T1000 (cell line): ENCODE measurements at places on chromosomes 5 and 9.

- no peak for DNase-seq
Observed at GRCh38 chr9:87594194-87594593, 96.5 kb downstream of the DAPK1 start.

GRCh38 chr5:135308752-135309151, 90.3 kb downstream of the MACROH2A1 start:
- no peak for DNase-seq

- no peak for DNase-seq
Observed at GRCh38 chr9:131146186-131146585, 20.8 kb downstream of the NUP214 start.

DNA sequence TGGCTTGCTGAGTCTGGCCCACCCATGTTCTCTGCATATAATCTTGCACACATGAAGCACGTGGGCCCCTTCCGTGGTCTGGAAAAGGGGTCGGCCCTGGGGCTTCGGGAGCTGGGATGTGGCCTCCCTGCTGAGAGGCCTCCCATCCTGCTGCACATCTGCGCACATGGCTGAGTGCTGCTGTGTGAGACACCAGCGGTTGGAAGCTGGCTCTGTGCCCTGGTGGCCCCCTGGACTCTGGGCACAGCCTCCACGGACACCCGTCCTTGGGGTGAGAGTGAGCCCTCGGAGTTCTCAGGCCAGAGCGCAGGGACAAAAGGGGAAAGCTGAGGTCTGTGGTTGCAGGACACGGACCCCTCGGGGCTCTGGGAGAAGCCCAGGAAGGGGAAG, 115.8 kb downstream of the RXRA start:
- DNase-seq, result no peak

DNA sequence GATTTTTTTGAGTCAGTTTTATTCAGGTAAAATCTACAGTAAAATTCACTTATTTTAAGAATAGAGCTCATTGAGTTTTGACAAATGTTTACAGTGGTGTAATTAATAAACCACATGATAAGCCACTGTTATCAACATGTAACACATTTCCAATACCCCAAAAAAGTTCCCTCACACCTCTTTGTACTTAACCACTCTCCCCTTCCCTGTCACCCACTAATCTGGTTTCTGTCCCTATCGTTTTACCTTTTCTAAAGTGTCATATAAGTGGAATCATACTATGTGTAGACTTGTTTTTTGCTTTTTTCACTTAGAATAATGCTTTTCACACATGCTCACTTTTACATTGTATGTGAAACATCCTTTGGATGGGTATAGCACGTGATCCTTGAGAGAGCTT, 127.2 kb downstream of the KDM4C start:
- DNase-seq, result no peak

DNA sequence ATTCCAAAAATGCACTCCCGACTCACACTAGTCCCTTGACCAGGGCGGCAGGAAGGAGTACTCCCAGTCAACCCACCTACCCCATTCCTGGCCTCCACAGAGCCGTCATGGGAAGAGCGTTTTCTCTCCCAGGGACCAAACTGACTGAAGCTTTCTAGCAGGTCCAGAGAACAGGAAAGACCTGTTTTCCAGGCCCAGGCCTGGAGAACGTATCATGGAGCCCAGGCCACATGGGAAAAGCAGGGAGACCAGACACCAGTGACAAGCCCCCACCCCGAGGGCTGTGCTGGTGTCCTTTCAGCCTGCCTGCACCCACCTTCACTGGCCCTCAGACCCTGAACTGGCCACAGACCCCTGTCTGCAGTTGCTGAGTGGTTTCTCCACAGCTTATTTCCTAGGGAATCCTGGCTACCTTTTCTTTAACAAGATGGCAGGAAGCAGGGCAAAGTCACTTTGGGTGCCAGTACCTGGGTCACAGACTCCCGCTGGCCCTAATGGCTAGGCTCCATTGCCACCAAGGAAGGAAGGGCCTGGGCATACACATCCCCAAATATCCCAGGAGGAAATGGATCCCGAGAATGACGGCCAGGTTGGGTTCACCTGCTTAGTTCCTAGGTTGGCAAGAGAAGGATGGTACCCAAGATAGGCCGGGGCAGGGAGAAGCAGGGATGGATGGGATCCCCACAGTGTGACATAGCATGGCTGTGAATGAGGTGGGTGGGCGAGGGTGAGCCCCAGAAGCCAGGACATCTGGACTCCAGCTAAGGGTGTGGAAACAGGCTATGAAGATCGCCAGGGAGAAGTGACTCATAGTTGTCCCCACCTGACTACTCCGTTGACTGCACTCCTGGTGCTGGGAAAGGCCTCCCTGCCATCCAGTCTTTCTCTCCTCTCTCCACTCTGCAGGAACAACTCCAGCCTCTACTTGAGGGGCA, 12.2 kb downstream of the CCNI2 start:
- no peak for DNase-seq

- no peak for DNase-seq
Observed at GRCh38 chr9:7510199-7510598, 289.4 kb downstream of the DMAC1 start.

GRCh38 chr5:143355710-143356109, 47.8 kb downstream of the NR3C1 start:
- peak; percentile 46 for DNase-seq

GRCh38 chr9:101671567-101671966, 66.9 kb downstream of the GRIN3A start:
- DNase-seq, result no peak

DNA sequence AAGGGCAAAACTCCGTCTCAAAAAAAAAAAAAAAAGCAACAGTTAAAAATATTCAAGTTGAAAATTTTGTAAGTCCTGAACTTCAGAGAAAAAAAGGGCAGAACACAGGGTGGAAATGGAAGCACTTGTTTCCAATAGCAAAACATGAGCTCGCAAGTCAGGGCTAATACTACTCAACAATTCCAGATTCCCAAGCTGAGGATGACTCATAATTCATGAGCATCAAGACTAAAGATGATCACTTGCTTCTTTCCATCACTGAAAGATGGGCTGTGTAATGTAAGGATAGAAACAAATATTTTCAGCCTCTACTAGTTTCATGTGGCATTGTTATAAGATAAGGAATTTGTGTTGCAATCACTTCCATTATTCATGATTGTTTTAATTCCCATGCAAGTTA, 33.5 kb upstream of the FST start:
- DNase-seq, result no peak

DNA sequence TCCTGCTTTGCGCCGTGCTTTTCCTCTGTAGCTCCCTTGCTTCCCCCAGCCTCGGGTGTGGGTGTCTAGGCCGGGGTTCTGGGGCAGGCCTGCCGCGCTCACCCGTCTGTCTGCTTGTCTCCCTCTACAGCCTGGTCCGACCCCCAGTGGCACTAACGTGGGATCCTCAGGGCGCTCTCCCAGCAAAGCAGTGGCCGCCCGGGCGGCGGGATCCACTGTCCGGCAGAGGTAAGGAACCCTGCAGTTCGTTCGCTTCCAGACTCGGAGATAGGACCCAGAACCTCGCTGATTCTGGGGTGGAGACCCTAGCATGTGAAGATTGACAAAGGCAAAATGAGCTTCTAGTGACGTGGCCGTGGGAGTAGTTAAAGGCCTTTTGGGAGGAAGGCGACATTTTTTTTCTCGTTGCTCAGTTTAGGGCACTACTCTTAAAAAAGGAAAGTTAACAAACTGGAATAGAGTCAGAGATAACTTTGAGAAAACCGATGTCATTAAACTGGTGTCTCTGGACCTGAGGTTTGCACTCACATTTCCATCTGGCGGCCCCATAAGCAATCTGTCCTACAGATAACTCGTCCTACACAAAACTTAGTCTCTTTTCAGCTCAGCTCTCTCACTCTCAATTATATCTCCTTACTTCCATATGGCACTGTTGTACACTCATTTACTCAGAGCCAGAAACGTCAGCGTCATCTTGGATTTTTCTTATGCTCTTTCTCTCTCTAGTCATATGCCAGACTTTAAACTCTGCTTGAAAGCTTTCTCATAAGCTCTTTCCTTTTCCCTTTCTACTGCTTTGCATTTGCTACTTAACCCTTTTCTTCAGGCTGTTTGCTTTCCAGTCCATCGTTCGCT, 561 bp downstream of the SEC61B start:
- no peak for DNase-seq

DNA sequence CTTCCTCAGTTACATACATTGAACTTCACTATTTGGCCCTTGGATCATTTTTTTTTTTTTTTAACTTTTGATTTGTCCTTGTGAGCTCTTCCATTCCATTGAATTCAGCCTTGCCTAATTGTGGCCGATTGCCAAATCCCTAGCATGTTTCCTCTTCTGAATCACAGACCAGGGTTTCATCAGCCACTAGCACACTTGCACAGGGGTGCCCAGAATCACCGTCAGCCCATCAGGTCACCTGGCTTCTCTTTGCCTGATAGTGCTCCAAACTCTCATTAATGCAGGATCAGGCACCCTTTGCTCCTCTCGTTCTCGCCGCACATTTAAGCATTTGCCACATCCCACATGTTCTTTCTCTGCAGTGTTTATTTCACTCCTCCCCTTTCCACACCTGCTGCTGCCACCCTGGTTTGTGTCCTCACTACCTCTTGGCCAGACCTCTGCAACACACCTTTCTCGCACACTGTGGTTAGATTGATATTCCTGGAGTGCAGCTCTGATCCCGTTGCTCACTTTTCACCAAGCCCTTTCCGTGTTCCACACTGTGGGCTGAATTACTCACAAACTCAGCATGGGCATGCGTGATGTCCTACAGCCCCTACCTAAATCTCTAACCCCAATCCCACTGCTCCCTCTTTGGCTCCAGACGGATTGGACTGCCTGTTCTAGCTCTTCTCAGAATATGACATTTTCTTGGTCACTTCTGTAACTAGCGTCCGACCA, 9.8 kb downstream of the PIK3R1 start:
- no peak for DNase-seq

DNA sequence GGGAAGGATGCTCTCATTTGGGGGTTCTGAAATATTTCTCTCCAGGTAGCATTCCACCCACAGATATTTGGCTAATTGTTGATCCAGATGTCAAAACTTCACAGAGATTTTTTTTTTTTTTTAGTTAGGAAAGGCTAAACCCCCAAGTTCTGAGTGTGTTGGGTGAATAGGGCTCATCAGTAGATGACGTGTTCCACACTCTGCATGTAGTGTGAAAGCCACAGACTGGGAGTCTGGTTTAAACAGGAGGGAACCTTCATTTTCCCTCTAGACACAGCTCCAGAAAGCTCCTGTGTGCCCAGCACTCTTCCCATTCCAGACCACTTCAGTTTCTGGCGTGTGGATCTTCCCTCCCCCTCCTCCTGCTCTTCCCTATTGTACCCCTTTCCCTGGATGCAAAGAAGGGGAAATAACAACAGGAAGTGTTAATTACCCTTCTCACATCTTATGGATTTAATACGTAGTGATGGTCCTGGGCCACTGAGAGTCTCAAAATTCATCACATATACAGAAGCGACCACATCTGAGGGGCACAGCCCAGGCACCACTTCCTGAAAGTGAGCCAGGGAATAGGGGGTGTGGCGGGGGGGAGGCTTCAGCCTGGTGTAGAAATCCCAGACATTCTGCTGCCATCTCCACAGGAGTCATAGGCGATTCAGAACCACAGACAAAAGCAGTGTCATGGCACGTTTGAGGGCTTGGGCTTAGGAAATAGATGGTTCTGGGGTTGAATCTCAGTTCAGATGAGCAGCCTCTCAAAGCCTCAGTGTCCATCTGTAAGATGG, 65.1 kb downstream of the DAP start:
- no peak for DNase-seq

DNA sequence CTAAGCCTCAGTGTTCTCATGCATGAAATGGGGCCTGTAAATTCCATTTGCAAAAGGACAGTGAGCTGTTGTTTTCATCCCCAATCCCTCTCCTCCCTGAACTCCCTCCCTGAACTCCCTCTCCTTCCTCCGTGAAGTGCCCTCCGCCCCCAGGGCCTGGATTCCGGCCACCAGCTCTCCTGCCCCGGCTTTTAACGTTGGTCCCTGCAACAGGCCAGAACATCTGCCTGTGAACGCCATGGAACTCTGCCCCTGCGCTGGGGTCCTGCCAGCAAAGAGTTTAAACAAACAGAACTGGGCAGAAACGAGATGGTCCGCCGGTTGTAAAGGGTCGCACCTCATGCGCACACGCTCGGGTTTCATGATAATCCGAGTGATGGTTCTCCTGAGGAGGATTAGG, 62.4 kb downstream of the SMIM23 start:
- DNase-seq, result no peak

- DNase-seq, result no peak
Observed at GRCh38 chr9:12817702-12818101, 42.9 kb downstream of the LURAP1L start.

- DNase-seq, result no peak
Observed at GRCh38 chr5:80149161-80149609, 106.7 kb downstream of the SERINC5 start.

GRCh38 chr5:177602458-177602830, 2.5 kb downstream of the B4GALT7 start:
- no peak for DNase-seq

DNA sequence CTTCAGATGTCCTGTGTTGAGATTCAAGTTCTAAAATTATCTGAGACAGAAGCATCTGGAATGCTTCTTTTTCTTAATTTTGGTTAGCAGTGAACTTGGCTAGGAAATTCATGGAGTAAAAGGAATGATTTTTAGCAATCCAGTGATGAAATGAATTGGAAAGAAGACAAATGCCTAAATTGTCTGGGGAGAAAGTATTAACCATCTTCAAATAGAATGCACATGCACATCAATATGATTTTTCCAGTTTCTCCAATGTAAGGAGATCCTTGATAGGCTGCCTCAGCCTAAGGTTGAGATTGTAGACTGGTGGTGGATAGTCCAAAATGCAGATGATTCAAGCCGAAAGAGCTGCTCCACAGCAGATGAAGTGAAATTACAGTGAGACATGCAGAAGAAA, 106.7 kb downstream of the PCSK5 start:
- no peak for DNase-seq
